ENCODE measurements at places on chromosomes 12 and 14.

- peak; percentile 8 for DNase-seq
Measured at GRCh38 chr12:107091989-107092641, 1.2 kb downstream of the CRY1 start.

DNA sequence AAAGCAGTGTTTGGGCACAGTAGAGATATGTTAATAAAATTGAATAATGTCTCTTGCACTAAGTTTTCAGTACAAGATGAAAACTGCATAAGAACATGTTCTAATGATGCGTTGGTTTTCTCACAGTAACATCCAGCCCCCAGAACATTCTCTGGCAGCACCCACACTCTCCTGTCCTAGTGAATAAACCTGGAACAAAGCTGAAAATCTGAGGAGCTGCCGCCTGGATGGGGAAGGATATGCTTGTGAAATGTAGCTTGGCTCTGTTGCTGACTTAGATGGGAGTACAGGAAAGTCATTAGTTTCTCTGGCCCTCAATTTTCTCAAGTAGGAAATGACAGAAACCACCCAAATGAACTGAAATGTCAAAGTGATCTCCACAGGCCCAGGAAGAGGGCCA, 323.8 kb downstream of the APAF1 start:
- DNase-seq, result no peak

GRCh38 chr12:68981516-68981915, 48.5 kb upstream of the CPM start:
- DNase-seq, result no peak

DNA sequence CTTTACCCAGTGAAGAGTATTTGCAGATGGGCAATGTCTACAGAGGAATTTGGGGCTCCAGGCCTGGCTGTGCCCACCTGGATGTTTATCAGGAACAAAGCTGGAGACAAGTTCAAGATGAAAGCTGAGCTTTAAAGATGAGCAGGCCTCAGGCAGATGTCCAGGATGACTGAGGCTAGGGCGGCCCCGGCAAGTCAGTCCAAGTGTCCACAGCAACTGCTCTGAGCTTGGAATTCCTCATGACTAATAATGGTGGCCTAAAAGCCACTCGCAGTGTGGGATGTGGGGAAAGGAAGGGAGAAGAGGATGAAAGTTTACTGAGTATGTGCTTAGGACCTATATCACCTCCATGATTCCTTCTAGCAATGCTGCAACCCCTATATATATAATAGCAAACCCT, 128.2 kb upstream of the NOS1 start:
- DNase-seq, result no peak

GRCh38 chr14:75527449-75528163, 5.3 kb downstream of the BATF start:
- no peak for DNase-seq

GRCh38 chr12:52584156-52584682, 10.6 kb upstream of the KRT74 start:
- DNase-seq, result no peak

GRCh38 chr12:129657179-129657578, 246.6 kb downstream of the TMEM132D start:
- no peak for DNase-seq

- no peak for DNase-seq
Measured at GRCh38 chr12:39610436-39611025, 9.1 kb downstream of the ABCD2 start.

All from activated CD4-positive, alpha-beta T cell treated with anti-CD3 and anti-CD28 coated beads, Interleukin-2, amount 50 U/mL, for 48 hours (primary cell).